ENCODE measurements at places on chromosomes 2 and 18. TPM values are rescaled to one million over a fixed set of nuclear protein-coding genes. Genes with fewer than 3 reads are reported as not detected.

The CELF4 gene
- 7.8 TPM for total RNA-seq

The HRH4 gene
- total RNA-seq: not detected

The SAG gene
- total RNA-seq: not detected

The CRYGD gene
- not detected for total RNA-seq

The PDE11A gene
- 26.6 TPM for total RNA-seq

The SH3BP4 gene
- total RNA-seq: 134 TPM

The UGT1A3 gene
- not detected for total RNA-seq

The MAPRE2 gene
- total RNA-seq: 17.2 TPM

The ANKRD36B gene
- total RNA-seq: 57.9 TPM

The FAM161A gene
- total RNA-seq: 1.8 TPM

The R3HDM1 gene
- 9.3 TPM for total RNA-seq

The ACVR1C gene
- 0.09 TPM for total RNA-seq

The CBLN2 gene
- total RNA-seq: 6.3 TPM

The TTN gene
- 10.3 TPM for total RNA-seq

The EML6 gene
- 0.46 TPM for total RNA-seq

The SF3B6 gene
- total RNA-seq: 79.3 TPM

The UGT1A8 gene
- total RNA-seq: not detected

The SALL3 gene
- total RNA-seq: 40.8 TPM

The CIB4 gene
- total RNA-seq: 0.46 TPM

The LHCGR gene
- total RNA-seq: not detected

The GPC1 gene
- total RNA-seq: 447 TPM

The PRSS56 gene
- total RNA-seq: not detected

The C2orf72 gene
- total RNA-seq: 7.2 TPM

The IGFBP2 gene
- total RNA-seq: 250 TPM

The OSR1 gene
- total RNA-seq: 47.9 TPM

The AP1S3 gene
- 2.7 TPM for total RNA-seq

The ACMSD gene
- not detected for total RNA-seq

The B4GALT6 gene
- 3.5 TPM for total RNA-seq

The RAMP1 gene
- total RNA-seq: 300 TPM

All from prostate gland (tissue), 2 donors.